ENCODE measurements at places on chromosomes 12 and 14.

DNA sequence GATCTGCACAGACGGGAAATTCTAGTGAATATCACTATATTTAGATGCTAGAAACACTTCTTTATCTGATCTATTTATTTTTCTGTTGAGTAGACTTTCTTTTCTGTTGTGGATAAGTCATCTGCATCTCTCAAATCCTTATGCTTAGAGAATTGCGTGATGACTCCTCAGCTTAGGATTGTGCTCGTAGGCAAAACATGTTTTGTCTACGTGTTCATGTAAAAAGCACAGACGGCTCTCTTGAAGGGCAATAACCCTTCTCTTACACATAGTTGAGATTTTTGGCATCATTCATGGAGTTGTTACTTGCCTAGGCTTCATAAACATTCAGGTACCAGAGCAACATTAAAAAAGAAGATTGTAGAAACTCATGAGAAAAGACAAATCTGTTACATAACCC is 18.6 kb downstream of the PPFIBP1 start:
- DNase-seq: no peak

DNA sequence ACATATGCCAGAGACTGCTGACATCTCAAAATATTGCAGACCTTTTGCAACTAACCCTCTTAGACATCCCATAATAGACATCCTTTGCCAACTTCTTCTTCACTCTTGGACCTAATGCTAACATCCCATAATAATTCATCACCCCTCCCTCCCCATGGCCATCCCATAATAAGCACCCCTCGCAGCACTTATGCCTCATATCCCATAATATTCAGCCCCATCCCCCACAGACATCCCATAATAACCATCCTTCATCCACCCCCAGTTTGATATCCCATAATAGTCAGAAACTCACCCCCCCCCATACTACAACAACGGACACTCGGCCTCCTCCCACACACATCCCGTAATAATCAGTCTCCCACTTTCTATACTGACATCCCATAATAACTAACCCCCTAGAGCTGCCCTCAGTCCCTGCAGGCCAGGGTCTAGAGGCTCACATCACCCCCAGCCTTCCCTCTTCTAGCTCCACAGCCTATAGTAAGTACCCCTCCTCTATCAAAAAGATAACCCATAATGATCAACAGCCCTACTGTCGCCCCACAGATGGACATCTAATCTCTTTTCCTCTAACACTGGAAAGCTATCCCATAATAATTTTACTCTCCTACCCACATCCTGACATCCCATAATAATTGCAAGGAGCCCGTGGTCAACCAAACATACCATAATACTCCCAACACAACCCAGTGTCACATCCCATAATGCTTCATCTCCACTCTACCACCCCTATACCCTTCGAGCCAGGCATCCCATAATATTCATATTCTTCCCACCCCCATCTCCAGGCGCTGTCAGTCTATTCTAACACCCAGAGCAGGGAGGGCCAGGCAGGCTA is 792 bp upstream of the CHD4 start:
- peak; percentile 48 for DNase-seq

DNA sequence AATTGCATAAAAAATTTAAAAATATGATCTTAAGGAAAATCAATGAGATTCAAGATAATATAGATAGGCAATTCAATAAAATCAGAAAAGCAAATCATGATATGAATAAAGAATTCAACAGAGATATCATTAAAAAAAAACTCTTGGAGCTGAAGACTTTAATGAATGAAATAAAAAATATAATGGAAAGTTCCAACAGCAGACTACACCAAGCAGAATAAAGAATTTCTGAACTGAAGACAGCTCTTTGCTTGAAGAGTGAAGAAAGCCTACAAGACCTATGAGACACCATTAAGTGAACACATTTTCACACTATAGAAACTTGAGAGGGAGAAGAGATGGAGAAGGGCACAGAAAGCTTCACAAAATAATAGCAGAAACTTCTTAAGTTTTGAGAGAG is 45.9 kb downstream of the PLBD1 start:
- DNase-seq: no peak

DNA sequence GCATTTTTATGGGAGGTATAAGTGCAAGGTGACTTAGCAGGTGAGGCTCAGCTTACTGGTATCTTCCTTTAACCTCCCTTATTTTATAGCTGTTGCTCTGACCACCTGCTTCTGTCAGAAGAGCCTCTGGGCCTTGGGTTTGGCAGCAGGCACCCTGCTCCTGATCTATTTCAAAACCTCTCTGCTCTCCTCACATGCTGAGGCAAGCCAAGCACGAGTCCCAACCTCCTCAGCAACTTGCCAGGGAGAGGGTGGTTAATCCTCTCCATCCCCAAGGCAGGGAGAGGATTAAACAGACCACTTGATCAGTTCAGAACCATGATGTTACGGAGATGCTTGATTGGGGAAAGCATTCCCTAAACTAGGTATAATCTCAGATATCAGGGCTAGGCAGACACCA is 5.4 kb downstream of the PLEKHH1 start:
- no peak for DNase-seq

- DNase-seq: no peak
Measured at GRCh38 chr14:53606203-53606602, 350.4 kb downstream of the BMP4 start.

DNA sequence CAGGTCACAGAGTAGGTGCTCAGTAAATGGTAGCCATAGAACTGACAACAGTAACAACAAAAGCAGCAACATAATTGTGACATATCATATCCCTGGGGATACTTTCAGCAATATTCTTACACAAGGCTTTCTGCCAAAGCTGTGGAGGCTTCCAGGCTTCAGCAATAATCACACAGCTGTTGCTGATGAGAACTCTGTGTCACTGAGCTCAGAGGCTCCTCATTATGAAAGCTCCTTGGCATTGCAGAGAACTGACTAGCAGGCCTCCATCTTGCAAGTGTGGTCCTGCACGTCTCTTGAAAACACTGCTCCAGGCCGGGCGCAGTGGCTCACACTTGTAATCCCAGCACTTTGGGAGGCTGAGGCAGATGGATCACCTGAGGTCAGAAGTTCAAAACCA is 97.3 kb upstream of the BTG1 start:
- DNase-seq: no peak

- no peak for DNase-seq
Measured at GRCh38 chr12:66603461-66603860, 75.4 kb downstream of the GRIP1 start.

DNA sequence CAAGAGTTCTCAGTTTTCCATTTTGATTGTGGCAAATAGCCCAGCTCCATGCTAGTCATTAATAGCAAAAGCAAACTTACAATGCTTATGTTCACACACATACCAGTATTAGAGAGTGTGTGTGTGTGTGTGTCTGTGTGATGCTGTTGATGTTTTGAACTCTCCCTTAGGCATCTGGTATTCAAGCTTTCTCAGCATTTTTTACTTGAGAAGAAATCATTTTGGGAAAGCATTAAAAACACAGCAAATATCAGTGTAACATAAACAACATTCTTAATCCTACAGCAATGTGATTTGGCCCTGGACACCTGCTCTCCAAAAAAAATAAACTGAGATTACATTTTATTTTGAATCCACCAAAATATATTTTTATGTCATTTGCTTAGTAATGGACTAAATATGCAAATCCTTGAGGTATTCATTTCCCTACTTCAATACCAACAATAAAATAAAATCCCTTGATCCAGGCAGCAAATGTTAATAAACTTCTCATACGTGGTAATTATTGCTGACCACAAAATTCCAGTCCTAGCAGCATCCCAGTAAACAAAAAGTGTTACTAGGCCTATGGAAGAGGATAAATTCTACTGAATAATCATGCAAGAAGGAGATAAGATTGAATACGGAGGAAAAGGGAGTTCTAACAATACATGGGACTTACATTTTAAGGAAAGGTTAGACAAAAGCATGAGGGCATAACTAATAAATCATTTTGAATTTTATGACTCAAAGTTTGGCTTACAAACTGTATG is 249.5 kb upstream of the CLEC14A start:
- peak; percentile 57 for DNase-seq

GRCh38 chr14:42624980-42625761 is 1018.5 kb downstream of the LRFN5 start:
- DNase-seq: no peak

- DNase-seq: no peak
Measured at GRCh38 chr12:71477609-71478008, 38.0 kb downstream of the LGR5 start.

DNA sequence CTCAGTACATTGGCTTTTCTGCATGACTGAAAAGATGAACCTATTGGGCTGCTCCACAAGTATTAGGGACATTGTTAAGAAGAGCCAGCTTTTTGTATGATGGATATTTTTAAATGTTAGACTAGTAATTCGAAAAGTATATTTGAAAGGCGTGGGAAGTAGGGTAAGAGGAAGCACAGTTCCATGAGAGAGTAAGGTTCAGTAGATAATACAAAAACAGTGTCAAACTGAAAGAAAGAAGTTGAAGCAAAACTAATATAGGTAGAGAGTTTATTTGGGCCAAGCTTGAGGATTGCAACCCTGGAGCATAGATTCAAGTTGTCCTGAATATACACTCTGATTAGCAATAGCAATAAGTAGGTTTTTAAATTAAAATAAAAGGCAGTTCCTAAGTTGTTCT is 193.9 kb downstream of the RASSF9 start:
- no peak for DNase-seq

DNA sequence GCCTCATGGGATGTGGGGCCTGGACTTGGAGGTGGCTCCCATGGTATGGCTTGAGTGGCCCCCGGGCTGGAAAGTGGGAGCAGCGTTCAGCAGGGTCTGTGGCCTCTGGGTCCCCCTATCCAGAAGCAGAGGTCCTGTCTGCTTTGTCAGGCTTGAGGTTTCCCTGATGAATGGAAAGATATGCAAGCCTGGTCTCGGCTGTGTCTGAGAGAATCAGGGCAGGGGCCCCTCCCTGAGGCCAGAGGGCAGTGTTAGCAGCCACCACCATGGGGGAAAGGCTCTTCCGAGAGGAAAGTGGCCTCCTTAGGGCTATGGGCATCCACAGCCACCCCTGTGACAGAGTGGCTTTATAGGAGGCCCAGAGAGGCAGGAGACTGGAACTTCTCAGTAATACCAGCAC is 128.2 kb downstream of the VRK1 start:
- DNase-seq: no peak

DNA sequence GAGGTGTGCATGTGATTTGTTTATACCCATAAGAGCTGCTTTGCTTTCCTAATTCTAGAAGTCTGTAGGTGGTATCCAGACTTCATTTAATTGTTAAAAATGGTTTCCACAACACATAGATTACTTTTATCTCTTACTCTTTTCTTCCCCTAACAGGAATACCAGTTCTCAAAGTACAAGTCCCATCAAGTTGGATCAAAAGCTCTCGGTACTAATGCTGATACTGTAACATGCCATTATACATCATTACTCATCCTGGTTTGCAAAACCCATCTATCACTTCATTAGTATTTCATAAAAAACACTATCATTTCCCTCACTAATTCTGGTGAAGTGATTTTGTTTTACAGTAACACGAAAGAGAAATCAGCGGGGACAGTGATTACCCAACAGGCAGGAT is 94.3 kb downstream of the PPP2R5E start:
- DNase-seq: no peak

GRCh38 chr12:49763006-49763591 is 21.7 kb downstream of the TMBIM6 start:
- no peak for DNase-seq

GRCh38 chr12:62660756-62661155 is 194.1 kb downstream of the MON2 start:
- DNase-seq: no peak

DNA sequence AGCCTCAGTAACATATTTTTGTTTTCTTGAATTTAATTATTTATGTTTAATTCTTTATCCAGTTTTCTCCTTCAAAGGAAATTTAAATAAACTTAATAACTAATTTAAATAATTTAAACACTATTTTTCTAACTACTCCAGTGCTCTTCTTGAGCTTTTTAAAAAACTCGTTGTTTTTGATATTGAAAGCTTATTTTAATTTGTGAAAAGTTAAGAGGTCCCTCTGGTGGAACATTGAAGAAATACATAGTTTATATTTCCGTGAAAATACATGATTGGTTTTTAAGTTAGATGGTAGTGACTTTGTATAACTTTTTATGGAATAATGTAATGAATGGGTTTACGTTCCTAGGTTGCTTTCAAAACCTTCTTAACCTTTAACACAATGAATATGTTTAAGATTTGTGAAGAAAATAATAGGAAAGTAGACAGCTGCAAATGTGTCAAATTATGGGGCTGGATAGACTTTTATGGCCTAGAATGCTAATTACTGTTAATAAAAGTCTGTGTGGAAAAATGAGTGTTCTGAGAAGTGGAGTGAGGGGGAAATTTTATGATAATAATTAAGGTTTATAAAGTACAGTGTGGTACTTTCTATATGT is 45.9 kb upstream of the MSRB3 start:
- no peak for DNase-seq

DNA sequence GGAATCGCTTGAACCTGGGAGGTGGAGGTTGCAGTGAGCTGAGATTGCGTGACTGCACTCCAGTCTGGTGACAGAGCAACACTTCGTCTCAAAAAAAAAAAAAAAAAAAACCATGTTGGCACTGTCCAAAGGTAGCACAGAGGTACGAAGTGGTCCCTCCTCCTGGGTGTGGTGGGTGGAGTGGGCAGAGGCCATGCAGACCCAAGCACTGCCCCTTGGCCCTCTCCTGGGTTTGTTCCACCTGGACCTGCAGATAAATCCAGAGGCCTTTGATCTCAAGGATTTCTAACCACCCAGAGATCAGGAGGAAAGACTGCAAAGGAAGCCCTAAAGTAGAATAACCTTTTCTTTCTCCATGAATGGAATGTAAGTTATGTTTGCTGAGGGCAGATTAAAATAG is 8.7 kb upstream of the GALNT6 start:
- no peak for DNase-seq

DNA sequence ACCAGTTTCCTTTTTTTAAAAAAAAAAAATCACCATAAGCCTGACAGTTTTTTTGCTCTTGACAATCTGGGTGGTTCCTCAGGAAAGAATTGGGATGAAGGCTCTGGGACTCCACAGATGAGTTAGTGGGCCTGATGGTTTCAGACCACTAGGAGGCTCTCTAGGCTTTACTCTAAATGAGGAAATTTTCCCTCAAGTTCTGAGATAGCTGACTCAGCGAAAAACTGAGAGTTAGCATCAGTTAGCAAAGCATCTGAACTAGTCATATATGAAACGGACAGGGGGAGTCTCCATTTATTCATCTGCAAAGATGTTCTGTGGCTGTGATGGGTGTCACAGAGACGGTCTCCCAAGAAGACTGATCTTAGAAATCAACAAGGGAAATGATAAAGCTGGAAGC is 314.3 kb upstream of the OR4E1 start:
- no peak for DNase-seq

DNA sequence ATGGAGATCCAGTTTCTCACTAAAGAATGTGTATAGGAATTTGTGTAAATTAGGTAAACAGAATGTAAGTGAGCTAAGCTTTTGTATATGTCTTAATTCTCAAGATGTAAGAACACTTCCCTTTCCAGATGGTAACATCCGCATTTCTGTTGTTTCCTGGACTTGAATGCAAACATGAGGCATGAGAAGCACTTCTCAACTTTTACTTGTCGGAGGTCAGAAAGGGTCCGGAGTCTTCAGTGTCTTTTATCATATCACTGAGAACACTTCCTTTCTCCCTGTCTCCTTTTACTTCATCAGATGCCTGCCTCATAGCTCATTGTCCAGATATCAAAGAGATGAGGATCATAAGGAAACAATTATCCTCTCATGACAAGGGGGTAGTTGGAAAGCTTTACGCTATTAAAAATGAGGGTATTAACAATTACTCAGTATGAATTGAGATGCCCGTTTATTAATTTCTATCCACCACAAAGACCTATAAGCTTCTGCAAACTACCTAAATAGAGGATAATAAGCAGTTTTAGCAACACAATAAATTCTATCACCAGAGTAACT is 214.1 kb upstream of the FLRT2 start:
- no peak for DNase-seq
